ENCODE measurements at places on chromosomes 12 and 14. TPM values are rescaled to one million over a fixed set of nuclear protein-coding genes. Genes with fewer than 3 reads are reported as not detected.

- H3K27me3 ChIP-seq, result no peaks in the 10 kb centered on the region
- H3K27ac ChIP-seq, result no peak overlapping the region
- no peaks in the 10 kb centered on the region for H3K36me3 ChIP-seq
- H3K4me3 ChIP-seq, result no peak overlapping the region
Observed at GRCh38 chr14:32560209-32560857, 231.2 kb downstream of the AKAP6 start.

DNA sequence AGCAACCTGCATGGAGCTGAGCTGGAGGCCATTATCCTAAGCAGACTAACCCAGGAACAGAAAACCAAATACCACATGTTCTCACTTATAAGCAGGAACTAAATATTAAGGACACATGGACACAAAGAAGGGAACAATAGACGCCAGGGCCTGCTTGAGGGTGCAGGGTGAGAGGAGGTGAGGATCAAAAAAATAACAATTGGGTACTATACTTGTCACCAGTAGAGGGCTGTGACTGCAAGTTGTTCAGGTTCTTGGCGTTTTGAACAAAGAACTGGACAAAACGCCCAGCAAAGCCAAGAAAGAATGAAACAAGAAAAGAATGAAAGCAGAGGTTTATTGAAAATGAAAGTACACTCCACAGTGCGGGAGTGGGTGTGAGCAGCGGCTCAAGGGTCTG, 208.5 kb upstream of the NEDD1 start:
- H3K4me1 ChIP-seq, result no peaks in the 10 kb centered on the region
- H3K27ac ChIP-seq, result no peak overlapping the region
- no peaks in the 10 kb centered on the region for H3K27me3 ChIP-seq
- H3K36me3 ChIP-seq, result no peaks in the 10 kb centered on the region
- no peak for DNase-seq

GRCh38 chr12:26646571-26646970, 186.4 kb downstream of the ITPR2 start:
- peaks cover 3% of the 10 kb centered on the region for H3K4me1 ChIP-seq
- peaks cover 15% of the 10 kb centered on the region for H3K36me3 ChIP-seq
- no peak overlapping the region for H3K27ac ChIP-seq
- no peaks in the 10 kb centered on the region for H3K27me3 ChIP-seq
- no peak overlapping the region for H3K4me3 ChIP-seq

DNA sequence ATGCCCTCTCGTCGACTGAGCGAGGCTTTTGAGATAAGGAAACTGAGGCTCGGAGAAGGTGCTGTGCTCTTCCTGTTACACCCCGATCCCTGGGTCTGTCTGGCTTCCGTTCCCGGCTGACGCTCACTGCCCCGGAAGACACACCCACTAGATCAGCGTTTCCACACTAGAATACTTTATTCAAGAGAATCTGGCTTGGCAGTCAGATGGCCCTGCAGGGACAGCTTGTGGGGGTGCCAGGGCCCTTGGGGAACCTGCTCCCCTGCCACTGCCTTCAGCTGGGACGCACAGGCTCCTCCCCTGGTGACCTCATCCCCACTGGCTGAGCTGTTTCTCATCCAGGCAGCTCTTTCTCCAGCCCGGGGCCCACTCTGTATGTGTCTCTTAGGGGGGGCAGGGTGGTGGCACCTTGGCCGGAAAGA, 13.7 kb downstream of the PGF start:
- no peaks in the 10 kb centered on the region for H3K36me3 ChIP-seq
- no peak overlapping the region for H3K27ac ChIP-seq
- H3K4me1 ChIP-seq, result peaks cover 3% of the 10 kb centered on the region
- DNase-seq, result no peak
- H3K4me3 ChIP-seq, result no peak overlapping the region

DNA sequence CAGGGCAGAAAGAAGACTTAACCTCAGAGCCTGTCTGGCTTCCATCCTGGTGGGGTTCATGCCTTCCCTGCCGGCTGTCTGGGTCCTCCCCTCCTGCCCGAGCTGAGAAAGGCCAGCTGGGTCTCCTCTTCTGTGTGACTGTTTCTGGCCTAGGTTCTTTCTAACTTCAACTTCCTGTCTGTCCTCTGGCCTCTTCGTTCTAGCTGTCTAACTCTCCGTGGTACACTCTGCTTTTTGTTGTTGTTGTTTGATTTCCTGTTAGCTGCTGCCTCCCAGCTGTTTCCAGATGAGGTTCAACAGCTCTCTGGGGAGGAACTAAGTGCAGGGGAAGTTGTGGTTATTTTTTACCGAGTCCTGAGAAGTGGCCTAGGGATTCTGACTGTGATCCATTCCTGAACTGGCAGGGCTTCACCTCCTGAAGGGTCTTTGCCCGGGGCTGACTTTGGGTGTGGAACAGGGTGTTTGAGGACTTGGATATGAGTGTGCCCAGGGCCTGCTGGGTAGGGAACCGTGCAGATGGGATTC, 3.2 kb downstream of the MLXIP start:
- peak overlapping the region; percentile 28 for H3K4me3 ChIP-seq
- peaks cover 14% of the 10 kb centered on the region for H3K36me3 ChIP-seq
- H3K27me3 ChIP-seq, result peaks cover 9% of the 10 kb centered on the region
- peak; percentile 29 for DNase-seq

The CNTN1 gene
- total RNA-seq, result 0.46 TPM

The CFL2 gene
- total RNA-seq, result 27.8 TPM

The BMP4 gene
- 101 TPM for total RNA-seq

The ARHGEF25 gene
- total RNA-seq, result 20.0 TPM

All from endothelial cell (in vitro differentiated cells).